ENCODE measurements at places on chromosomes 2 and 18. TPM values are rescaled to one million over a fixed set of nuclear protein-coding genes. Genes with fewer than 3 reads are reported as not detected.

The FIGN gene
- total RNA-seq: not detected

DNA sequence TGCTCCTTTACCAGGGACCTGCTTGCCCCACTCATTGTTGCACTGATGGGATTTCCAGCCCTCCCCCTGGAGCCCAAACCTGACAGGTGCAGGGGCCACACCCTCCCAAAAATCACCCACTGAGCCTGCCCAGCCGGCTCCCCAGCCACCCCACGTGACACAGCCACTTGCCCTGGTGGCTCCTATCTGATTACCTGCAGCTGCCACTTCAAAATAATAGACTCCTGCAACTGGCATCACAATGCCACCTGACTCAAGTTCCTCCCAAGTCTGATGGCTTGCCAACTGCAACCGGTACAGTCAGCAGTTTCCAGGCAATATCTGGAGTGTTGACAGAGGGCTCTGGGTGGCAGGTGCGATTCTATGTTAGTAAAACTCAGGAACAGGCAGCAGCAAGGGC is 66.2 kb downstream of the CRACDL start:
- no peak for DNase-seq
- H3K27ac ChIP-seq: no peak overlapping the region
- no peak overlapping the region for H3K4me3 ChIP-seq
- H3K36me3 ChIP-seq: no peaks in the 10 kb centered on the region
- H3K4me1 ChIP-seq: no peaks in the 10 kb centered on the region

- no peak overlapping the region for H3K4me3 ChIP-seq
- DNase-seq: no peak
- no peaks in the 10 kb centered on the region for H3K27me3 ChIP-seq
- no peaks in the 10 kb centered on the region for H3K4me1 ChIP-seq
These were observed 232.5 kb upstream of the CTAGE1 start for GRCh38 chr18:22650247-22650646.

The EVX2 gene
- total RNA-seq: not detected

GRCh38 chr2:240023792-240024191 is 1.4 kb downstream of the NDUFA10 start:
- H3K4me1 ChIP-seq: peaks cover 15% of the 10 kb centered on the region
- H3K36me3 ChIP-seq: peaks cover 19% of the 10 kb centered on the region
- H3K27me3 ChIP-seq: no peaks in the 10 kb centered on the region
- H3K4me3 ChIP-seq: peak overlapping the region; percentile 99

DNA sequence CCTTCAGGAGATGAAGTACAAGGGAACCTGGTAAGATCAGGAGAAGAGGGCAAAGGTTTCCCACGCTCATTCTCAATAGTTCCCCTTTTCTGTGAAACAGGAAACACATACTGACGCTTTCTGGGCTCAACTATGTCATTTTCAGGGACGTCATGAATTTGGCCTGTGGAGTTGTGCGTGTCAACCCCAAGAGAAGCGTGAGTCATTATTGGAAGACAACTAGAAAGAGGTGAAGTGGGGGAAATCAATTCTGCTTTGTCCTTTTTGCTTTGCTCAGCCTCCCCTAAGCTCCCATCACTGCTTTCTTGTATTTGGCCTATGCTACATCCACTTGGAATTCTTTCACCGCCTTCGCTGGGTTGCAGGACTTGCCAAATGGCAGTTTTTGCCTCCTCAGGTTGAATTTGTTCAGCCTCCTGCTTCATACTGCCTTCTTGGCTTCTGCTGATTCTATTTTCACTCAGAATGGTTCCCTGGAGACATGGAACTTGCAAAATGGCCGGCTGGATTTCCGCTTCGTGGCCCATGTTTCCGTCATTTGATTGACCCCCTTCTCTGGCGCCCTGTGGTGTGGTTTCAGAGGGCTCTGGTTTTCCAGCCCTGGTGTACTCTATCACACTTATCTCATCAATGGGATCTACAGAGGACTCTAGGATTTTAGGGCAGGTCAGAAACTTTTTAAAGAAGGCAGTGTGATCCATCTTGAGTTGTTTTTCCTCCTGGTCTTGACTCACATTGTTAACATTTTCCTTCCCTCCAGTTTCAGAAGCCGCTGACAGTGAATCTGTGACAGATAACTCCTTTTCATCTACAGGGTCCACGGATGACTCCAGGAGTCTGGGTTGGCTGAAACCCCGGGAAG is 93.3 kb downstream of the ALPK2 start:
- H3K4me1 ChIP-seq: no peaks in the 10 kb centered on the region
- no peaks in the 10 kb centered on the region for H3K36me3 ChIP-seq
- no peak overlapping the region for H3K27ac ChIP-seq
- H3K4me3 ChIP-seq: no peak overlapping the region
- DNase-seq: no peak

DNA sequence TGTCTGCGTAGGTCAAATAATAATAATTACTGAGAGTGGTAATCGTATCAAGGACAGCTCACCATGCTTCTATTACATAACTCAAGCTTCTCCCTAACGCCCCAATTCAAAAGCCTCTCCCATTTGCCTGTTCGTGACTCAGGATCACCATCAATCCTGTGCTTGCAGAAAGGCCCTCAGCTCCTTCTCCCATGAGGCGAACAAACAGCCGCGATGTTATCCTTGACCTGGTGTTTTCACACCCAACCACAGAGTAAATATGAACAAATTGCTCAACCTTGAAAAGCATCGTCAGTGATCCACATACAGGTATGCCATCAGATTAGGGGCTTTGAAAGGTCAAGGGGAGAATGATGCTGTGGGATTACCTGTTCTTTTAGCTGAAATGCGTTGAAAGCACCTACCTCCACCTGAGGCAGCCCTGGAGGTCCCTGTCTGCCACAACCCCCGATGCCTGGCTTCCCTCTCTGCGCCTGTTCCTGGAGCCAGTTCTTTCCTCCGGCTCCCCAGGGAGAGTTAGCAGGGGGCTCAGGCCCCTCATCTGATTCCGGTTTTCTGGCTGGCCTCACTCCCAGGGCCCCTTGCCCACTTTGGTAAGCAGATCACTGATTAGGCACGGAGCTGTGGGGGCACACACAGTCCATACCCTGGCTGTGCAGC is 39.1 kb upstream of the ODC1 start:
- H3K27ac ChIP-seq: no peak overlapping the region
- DNase-seq: no peak

The COLEC11 gene
- 0.24 TPM for total RNA-seq

The SP140 gene
- total RNA-seq: 108 TPM

GRCh38 chr2:31893094-31893493 is 117.7 kb downstream of the MEMO1 start:
- no peaks in the 10 kb centered on the region for H3K4me1 ChIP-seq
- no peak overlapping the region for H3K27ac ChIP-seq
- no peaks in the 10 kb centered on the region for H3K36me3 ChIP-seq
- no peaks in the 10 kb centered on the region for H3K27me3 ChIP-seq
- no peak overlapping the region for H3K4me3 ChIP-seq

The TBR1 gene
- not detected for total RNA-seq

The MC5R gene
- not detected for total RNA-seq

DNA sequence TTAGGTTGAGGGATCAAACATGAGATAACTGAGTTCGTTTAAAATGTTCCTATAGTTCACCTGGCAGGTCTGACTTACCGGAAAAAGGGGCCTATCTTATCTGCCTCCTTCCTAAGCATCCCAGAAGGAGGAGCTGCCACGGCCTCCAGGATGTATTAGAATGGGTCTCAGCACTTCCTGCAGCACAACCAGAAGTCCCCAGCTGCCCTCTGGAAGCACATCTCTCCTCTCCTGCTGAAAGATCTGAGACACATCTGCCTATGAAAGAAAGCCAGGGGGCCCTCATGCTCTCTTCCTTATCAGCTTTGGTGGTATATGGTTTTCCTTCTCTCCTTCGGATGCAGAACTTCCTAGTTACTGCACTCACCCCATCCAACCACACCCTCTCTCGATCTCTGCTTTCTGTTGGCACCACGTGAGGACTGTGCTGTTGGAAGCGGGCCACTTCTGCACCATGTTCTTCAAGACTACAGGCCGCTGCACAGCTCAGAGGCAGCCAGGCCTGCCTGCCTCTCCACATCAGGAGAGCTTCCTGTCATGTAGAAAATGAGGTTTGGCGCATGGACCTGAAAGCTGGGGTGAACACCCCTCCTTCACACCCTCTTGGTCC is 6.5 kb downstream of the IGFBP5 start:
- no peak overlapping the region for H3K4me3 ChIP-seq
- no peak for DNase-seq
- H3K4me1 ChIP-seq: peaks cover 24% of the 10 kb centered on the region

DNA sequence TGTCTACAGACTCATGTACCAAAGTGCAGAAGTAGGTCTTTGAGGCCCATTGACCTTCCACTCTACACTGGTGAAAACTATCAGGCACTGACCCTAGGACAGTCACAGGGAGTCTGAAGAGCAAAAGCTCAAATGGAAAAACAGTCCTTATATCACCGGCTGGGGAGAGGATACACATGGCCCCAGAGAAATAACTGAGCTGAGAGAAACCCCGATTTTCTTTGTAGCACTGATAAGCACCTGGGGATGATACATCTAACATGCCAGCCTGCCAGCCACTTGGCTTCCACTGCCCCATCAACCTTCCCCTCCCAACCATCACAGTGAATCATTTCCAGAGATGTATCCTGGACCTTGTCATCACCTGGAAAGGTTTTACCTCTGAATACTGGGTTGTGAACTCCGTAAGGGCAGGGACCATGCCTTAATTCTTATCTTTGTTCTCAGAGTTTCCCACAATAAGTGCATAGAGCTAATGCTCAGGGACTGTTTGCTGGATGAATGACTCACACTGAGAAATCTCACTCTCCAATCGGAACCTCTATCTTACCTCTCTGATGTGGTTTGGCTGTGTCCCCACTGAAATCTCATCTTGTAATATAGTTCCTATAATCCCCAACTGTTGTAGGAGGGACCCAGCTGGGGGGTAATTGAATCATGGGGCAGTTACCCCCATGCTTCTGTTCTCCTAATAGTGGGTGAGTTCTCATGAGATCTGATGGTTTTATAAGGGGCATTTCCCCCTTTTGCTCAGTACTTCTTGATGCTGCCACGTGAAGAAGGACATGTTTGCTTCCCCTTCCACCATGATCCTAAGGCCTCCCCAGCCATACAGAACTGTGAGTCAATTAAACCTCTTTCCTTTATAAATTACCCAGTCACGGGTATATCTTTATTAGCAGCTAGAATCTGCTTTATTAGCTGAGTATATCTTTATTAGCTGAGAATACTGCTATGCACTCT is 37.1 kb downstream of the EVA1A start:
- H3K4me1 ChIP-seq: no peaks in the 10 kb centered on the region
- H3K27ac ChIP-seq: no peak overlapping the region
- H3K36me3 ChIP-seq: no peaks in the 10 kb centered on the region
- DNase-seq: no peak

The IGFBP5 gene
- not detected for total RNA-seq

DNA sequence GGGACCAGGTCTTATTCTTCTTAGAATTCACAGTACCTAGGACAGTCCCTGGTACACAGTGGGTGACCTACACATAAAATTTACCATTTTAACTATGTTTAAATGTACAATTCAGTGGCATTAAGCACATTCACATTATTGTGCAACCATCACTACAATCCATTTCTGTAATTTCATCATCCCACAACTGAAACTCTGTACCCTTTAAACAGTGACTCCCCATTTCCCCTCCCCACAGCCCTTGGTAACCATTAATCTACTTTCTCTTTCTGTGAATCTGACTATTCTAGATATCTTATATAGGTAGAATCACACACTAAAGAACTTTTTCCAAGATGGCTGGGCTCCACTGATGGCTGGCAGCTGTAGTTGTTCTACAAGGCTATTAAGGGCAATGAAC is 41.6 kb downstream of the GFPT1 start:
- no peaks in the 10 kb centered on the region for H3K4me1 ChIP-seq
- no peaks in the 10 kb centered on the region for H3K27me3 ChIP-seq
- no peak overlapping the region for H3K27ac ChIP-seq
- no peak overlapping the region for H3K4me3 ChIP-seq
- H3K36me3 ChIP-seq: peaks cover 56% of the 10 kb centered on the region
- no peak for DNase-seq

The TMEM200C gene
- not detected for total RNA-seq

DNA sequence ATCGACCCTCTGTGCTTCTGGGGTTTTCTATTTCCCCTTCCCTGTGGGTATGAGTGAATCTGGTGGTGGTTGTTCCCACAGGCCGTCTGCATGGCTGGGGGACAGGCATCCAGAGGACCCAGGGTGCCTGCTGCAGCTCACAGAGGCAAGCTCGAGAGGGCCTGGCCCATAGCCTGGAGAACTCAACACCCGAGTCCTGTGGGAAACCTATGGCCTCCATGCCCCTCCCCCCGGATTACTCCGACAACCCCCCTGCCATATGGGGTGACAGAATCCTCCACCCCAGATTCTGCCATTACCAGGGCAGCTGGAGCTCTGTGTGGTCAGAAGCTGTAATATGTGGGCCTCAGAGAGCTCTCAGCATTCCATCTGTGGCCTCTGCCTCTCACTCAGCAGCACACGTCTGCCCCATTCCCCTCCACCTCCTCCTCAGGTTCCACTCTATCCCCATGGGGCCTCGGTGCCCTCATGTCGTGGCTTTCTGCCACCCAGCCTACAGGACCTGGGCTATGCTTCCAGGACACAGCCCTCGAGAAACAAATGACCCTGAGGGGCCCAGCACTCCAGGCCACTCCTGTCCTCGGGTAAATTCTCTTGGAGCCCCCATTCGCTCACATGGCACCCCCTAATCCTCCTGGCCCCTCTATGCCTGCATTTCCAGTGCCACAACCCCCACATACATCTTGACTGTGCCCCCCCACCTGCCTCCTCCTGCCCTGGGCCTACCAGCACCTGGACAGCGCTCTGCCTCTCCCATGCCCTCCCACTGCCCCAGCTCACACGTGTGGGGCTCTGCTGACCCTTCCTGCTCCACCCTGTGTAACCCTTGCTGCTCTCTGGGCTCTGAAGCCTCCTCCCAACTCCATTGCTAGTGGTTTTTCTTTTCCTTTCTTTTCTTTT is 3.6 kb downstream of the MZT2A start:
- H3K27ac ChIP-seq: no peak overlapping the region
- DNase-seq: no peak
- H3K27me3 ChIP-seq: no peaks in the 10 kb centered on the region
- no peaks in the 10 kb centered on the region for H3K36me3 ChIP-seq

The CYB5A gene
- total RNA-seq: 70.3 TPM

DNA sequence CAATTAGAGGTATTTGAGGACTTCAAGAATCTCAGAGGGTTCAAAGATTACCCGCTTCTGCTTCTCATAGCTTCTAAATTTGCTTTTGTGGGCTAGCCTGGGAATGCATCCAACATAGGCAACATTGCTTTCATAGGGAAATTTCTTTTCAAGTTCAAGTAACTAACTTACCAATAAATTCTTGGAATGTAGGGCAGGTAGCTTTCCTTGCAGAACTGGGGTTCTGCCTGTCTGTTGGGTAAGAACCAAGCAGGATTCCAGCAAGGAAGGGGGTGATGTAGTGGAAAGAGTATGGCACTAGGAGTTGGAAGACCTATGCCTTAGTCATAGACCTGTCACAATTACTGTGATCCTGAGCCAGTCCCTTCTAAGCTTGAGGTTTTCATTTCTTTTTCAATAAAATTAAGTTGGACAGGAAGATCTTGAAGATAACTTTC is 164.1 kb downstream of the FHOD3 start:
- no peak for DNase-seq
- no peaks in the 10 kb centered on the region for H3K4me1 ChIP-seq
